Karpas-422 (cell line): ENCODE measurements at places on chromosomes 5 and 9. TPM values are rescaled to one million over a fixed set of nuclear protein-coding genes. Genes with fewer than 3 reads are reported as not detected.
A peak's percentile ranks its signal among the peaks of the same experiment; 100 is the strongest.

The SLC1A1 gene
- not detected in 2 replicates for total RNA-seq

The ARL14EPL gene
- not detected in 2 replicates for total RNA-seq

The SET gene
- total RNA-seq = 378 and 638 TPM in 2 replicates

The RHOBTB3 gene
- total RNA-seq = 0.97 and 1.5 TPM in 2 replicates

The AGXT2 gene
- not detected in 2 replicates for total RNA-seq

The IL9 gene
- total RNA-seq = not detected in 2 replicates

The MEIKIN gene
- not detected in 2 replicates for total RNA-seq

The SVEP1 gene
- total RNA-seq = not detected in 2 replicates

The NR6A1 gene
- total RNA-seq = 3.1 and 3.2 TPM in 2 replicates

The GRIA1 gene
- not detected in 2 replicates for total RNA-seq

DNA sequence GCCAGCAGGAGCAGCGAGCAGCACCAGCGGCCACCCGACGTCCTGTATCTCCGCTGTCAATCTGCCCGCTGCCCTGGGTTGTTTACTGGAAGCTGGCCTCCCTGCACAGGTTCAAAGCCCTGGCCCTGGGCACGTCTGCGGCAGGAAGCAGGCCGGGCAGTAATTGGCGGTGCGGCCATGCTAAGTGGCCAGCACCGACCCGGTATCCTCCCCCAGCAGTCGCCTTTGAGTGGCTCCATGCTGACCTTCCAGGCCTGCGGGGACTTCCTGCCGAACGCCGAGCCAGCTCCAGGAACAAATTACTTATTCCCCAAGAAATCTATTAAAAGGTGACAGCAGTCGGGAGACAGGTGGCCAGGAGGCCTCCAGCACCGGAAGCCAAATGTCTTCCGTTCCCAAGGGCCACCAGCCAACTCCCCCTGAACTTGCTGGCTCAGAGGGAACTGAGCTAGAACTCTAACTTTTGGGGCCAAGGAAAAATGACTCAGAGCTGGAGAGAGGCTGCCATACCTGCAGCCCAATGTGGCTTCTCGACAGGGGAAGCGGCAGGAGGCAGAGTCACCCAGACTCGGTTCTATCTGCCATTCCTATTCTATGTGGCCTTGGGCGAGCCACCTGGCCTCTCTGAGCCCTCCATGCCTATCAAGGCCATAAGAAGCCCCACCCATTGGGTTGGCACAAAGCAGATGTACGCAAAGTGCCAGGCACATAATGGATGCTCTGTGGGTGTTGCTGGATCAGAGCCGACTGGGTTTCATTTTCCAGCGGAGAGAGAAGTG is 13.7 kb upstream of the PSMB7 start:
- no peak for DNase-seq

- no peak for DNase-seq
These were observed 15.3 kb downstream of the ALDH1A1 start for GRCh38 chr9:72937545-72937944.

GRCh38 chr9:117448066-117448465 is 33.2 kb upstream of the ASTN2 start:
- DNase-seq = peak; percentile 51

DNA sequence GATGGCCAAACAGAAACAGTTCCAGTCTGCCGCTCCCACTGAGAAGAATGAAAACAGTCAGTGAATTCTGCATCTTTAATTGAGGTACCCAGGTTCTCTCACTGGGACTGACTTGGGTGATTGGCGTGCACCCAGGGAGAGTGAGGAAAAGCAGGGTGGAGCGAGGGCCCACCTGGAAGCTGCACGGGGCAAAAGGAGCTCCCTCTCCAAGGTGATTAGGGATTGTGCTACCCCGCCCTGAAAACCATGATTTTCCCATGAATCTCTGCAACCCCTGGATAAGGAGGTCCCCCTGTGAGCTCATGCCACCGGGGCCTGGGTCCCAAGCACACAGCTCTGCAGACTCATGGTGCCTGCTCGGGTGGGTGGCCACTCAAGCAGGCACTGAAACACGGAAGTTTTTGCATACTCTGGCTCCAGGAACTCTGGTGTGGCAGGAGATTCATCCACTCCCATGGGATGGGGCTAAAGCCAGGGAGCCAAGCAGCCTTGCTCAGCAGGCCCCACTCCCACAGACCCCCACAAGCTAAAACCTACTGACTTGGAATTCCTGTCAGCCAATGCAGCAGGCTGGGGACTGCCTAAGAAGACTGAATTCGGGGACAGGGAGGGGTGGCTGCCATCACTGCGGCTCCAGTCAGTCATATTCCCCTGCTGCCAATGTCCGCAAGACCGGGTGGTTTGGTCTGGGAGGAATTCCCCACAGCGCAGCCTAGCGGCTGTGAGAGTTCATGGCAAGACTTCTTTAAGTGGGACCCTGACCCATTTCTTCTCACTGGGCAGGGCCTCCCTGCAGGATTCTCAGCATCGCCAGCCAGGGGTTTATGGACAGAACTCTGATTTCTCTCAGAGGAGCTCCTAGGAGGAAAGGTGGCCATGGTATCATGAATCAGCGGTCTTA is 652.2 kb upstream of the RGMB start:
- DNase-seq = no peak

- DNase-seq = no peak
These were observed 35.6 kb downstream of the PTCD2 start for GRCh38 chr5:72355706-72356299.

DNA sequence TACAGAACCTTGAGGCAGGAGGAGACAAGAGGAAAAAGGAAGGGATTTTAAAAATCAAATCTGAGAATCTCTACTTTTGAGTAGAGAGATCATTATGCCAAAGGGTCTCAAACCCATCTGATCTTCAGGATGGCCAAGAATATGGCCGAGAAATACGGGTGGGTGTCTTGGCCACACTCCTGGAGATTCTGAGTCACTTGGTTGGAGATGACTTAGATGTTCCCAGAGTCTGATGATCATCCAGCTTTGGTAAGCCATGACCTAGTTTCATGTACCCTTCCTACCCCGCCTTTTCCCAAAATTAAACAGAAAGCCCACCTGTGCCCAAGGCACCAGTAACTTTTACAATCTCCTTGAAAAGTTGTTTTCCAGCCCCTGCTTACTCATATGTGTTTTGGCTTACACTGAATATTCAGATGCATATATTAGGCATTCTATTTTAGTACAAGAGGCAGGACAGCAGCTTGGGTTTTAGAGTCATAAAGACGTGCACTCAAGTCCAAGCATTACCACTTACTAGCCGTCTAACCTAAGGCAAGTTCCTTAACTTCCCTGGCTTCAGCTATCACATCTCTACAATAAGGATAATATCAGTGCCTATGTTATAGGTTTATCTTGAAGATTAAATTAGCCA is 167.0 kb upstream of the GPR151 start:
- DNase-seq = no peak

GRCh38 chr5:103041071-103041676 is 78.8 kb downstream of the GIN1 start:
- peak; percentile 66 for DNase-seq

DNA sequence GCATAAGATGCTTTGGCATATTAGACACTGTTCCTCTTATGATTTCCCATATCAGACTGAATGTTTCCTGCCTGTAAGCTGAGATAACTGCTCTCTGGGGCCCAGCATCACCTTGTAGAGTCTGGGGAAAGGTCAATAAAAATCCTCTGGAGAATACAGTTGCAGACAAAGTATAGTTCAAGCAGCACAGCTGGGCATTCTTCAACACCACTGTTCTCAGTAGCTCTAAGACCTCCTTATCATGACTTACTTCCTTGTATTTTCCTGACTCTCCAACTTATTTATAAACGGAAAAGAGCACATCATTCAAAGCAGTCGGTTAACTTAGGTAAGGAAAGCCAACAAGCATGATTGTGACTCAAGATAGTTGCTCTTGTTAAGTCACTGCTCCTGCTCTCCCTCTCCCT is 208.7 kb upstream of the RASEF start:
- DNase-seq = no peak

DNA sequence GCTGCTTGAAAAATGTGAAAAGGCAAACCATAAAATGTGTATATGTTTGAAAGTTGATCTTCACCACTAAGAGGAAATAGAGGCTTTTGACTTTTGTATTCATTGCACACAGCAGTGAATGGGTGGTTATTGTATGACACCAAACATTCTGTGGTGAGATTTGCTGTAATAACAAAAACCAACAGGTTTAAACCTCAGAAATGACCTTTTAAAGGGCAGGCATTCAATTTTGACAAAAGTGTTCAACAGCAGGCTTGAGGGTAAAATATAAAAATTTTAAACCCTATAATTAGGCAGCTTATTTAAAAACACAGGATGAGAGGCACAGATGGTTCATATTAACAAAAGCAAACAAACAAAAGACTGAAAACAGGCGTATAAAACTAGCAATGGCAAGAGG is 128.1 kb upstream of the NUDT12 start:
- no peak for DNase-seq

DNA sequence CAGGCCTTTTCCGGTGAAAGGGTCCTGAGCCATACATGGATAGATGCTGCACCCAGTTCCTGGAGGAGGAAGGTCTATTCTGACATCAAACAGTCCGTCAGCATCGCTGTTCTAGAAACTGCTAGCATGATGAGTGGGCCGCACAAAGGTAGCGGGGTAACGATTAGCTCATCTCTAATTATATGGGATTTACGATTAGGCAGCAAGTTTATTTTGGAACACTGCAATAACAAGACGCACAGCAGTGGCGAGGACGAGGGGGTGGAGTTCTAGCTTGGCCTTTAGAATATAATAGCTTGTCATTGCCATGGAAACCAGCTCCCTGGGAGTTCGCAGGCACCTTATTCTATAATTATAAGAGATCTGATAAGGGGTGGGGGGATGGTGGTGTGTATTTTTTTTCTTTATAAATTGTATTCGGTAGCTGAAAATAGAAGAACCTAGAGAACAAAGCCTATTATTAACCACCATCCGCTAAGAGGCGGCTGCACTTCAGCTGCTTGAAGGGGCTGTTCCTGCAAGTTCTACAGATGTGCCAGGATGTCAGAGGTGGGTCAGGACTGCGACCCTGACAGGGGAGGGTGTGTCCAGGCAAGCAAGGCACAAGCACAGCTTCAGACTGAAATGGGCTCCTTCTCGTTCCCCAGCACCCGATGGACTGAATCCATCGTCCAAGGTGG is 311.0 kb downstream of the AGTPBP1 start:
- no peak for DNase-seq

GRCh38 chr5:55650386-55650785 is 61.7 kb downstream of the SLC38A9 start:
- DNase-seq = no peak

DNA sequence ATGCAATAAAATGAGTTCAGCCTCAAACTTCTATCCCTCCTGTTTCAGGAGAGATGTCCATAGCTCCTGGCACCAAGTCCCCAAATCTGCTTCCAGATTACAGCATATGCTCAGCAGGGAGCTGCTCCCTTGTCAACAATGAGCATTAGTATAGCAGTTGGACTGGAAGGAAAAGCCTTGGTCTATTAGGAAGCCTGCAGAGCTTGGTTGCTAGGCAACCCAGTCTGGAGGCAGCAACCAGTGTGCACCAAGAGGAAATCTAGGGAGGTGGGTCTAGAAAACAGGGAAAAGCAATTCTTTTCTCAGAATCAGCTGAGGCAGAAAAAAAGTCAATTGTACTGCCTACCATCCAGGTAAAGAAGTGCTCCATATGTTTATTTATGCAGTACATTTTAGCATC is 229.5 kb upstream of the NMUR2 start:
- DNase-seq = no peak

- peak; percentile 59 for DNase-seq
These were observed 18.5 kb upstream of the FKTN start for GRCh38 chr9:105539452-105539851.

GRCh38 chr9:105055917-105056316 is 128.0 kb upstream of the ABCA1 start:
- DNase-seq = no peak

- no peak for DNase-seq
These were observed 127.6 kb upstream of the RPS23 start for GRCh38 chr5:82405618-82406204.

GRCh38 chr9:93048566-93049448 is 9.7 kb upstream of the SUSD3 start:
- DNase-seq = no peak

GRCh38 chr5:1731091-1731639 is 68.5 kb downstream of the MRPL36 start:
- no peak for DNase-seq

- peak; percentile 92 for DNase-seq
These were observed 164.0 kb downstream of the CCDC192 start for GRCh38 chr5:127867022-127867783.

GRCh38 chr9:131657037-131657377 is 82.9 kb downstream of the RAPGEF1 start:
- DNase-seq = no peak

DNA sequence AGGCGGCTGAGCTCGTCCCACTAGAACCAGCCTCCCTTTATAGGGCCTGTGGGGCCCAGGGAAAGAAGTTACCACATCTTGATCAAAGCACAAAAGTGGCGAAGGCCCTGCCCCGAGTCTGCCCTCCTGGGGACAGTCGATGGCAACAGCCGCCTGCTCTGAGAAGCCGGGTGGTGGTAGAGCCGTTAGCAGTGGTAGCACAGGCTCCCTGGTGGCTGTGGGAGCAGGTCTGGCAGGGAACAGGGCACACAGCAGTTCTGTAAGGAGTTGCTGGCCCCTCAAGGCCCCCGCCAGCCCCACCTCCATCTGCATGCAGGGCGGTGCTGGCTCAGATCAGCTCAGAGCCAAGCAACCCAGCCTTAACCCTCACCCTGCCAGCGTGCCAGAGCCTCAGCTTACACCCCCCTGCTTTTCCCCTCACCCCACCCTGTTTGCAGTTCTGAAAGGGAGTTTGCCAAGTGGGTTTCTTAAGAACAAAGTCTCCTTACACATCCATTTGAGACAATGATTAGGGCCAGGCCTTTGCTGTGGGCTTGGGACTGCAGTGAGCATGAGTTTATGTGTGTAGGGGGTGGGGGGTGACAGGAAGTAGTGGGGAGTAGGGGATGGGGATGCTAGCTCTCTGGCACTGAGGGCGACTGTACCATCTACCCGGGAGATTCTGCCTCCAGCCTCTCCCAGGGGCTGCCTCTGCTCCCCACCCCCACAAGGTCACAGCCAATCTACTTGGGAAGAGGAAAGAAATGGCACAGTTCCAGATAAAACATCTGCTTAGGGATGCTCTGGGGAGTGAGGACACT is 11.8 kb downstream of the ACSL6 start:
- no peak for DNase-seq

DNA sequence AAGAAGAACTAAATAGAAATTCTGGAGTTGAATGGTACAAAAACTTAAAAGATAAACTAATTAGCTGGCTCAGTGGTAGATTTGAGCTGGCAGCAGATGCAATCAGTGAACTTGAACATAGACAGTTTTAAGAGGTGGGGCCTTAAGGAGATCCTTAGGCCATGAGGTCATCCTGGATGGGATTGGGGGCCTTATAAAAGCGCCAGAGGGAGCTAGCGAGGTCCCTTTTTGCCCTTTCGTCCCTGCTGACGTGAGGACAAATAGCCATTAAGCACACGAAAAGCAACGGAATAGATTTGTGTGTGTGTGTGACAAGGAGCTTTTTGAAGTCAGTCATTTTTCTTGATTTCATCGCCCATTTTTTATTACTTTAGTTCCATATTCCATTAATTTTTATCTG is 83.3 kb downstream of the ZNF354C start:
- peak; percentile 62 for DNase-seq

- no peak for DNase-seq
These were observed 31.2 kb upstream of the RAD23B start for GRCh38 chr9:107251756-107252322.
